ENCODE measurements at places on chromosomes 6 and 20.

DNA sequence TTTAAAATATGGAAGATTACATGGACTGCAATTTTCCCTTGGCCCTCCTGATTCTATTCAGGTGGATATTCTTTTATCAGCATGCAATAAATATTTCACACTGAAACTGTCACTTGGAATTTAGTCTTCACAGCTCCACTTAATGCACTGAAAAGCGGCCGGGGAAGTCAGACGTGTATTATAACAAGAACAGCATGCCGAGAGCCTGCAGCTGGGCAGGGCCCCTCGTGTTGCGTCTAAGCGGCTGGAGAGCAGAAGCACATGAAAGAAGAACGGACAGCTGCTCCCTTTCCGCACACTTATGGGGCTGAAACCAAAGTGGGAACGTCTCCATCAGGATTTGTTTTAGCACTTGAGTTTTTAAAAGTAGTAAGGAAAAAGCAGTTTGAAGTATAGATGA, 57.2 kb downstream of the LYRM4 start:
- DNase-seq = no peak

DNA sequence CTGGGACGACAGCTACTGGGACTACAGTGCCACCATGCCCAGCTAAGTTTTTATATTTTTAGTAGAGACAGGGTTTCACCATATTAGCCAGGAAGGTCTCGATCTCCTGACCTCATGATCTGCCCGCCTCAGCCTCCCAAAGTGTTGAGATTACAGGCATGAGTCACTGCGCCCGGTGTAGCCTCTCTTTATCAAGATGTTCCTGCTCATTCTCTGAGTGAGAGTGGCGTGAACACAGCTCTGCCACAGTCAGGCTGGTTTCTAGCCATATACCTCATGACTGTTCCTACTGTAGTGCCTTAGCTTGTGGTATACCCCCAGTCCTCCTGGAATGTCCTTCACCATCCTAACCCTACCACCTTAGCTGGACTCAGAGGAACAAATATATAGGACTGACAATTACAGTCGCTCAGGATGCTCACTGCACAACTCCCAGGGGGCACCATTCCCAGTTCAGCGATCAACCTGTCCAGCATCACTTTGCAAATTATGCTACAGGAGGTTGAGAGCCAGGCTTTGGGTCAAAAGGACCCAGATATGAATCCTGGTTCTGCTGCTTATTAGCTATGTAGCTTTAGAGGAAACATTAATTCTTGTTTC, 86.3 kb downstream of the CHMP4B start:
- no peak for DNase-seq

DNA sequence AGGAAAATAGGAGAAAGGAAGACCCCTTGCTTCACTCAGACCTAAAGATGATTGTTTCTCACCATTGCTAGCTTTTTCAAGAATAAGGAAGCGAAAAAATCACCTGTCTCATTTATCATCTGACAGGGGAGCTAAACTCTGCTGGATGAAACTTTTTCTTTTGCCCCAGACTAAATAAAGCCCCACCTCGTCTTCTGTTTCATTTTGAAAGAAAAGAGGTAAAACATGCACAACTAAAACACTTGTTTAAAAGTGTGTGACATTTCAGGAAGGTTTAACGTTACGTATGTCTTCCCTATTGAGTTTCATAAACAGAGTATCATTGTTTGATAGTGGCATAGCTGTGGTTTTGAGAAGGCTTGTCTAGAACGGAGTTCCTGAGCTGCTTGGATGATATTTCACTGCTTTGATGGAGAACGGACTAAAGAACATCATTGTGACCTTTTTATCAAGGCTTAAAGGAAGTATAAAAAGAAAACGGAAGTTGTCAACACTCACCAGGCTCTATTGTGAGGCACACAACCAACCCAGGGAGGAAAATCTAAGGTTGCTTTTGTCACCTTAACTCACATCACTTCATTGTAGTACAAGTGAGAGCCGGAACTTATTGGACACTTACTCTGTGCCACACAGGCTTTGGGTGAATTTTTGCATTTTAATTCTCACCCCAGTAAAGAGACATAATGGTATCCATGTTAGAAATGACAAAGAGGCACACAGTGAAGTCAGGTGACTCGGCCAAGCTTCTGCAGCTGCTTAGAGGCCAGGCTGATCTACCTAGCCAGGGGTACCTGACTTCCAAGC, 29.5 kb downstream of the TSHZ2 start:
- DNase-seq = peak; percentile 1

GRCh38 chr6:169700296-169700695, 1.5 kb downstream of the WDR27 start:
- no peak for DNase-seq

DNA sequence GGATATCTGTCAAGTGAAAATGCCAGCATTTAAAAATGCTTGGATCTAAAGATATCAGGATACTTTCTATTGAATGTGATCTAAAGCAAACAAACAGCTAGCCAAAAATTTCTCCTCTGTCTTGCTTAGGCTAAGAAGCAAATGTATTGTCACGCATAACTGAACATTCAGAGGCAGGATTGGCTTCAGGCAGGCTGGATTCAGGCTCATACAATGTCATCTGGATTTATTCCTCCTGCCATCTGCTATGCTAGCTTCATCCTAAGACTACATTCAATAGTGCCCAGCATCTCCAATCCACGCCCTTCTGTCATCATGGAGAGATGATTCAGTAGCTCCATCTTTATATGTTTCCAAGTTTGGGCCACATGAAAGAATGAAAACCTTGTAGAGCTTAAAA, 27.1 kb downstream of the PFDN4 start:
- no peak for DNase-seq

GRCh38 chr6:19298421-19298820, 538.7 kb upstream of the ID4 start:
- DNase-seq = no peak

- no peak for DNase-seq
Measured at GRCh38 chr6:123062670-123063069, 66.6 kb downstream of the CLVS2 start.

DNA sequence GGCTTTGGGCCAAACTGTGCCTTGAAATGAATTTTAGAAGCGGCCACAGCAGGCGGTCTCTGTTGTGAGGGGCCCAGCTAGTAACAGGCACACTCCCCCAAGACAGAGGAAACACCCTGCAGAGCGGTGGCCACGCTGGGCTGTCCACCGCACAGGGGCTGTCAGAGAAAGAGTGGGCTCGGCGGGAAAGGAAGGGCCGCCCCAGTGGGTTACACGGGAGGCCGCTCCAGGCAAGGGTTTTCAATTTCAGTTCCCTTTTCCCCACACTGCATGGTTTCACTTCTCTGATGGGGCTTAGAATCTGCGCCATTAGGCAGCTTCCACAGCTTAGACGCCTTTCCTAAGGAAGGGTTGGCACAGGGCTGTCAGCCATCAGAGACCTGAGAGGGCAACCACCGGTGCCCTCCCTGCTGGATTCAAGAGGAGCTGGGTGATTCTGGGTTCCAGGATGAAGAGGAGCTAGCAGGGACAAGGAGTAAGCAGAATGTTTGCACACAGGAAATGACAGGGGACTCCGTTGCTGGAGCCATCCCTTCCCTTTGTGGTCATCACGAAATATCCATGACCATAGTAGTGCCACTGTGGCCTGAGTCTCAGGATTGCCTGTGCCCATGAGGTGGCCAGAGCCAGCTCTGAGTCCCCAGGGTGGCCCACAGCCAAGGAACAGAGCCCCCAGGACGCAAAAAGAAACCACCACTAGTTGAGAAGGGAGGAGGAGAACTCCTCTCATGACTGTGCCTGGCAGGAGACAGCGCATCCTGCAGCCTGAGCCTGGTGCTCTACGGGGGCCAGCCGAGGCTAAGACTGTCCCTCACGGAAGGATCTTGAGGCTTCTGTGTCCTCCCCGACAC, 282.7 kb downstream of the NRN1 start:
- DNase-seq = peak; percentile 67

GRCh38 chr20:4836935-4837334, 115.2 kb downstream of the PRND start:
- DNase-seq = no peak

DNA sequence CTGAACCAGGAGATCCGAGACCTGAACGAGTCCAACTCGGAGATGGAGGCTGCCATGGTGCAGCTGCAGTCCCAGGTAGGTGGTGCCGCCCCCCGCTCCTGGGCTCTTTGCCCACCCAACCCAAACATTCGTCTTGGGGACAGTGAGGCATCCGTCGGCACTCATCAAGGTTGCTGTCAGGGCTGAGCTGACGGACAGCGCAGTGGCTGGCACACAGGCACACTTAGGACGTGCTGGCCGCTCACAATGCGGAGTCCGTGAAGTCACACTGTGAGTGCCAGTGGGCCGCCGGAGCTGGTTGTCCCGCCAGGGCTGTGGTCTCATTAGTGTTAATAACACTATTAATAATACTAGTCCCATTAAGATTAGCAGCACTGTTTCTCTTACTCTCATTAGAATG, 18.2 kb upstream of the PCMTD2 start:
- no peak for DNase-seq

DNA sequence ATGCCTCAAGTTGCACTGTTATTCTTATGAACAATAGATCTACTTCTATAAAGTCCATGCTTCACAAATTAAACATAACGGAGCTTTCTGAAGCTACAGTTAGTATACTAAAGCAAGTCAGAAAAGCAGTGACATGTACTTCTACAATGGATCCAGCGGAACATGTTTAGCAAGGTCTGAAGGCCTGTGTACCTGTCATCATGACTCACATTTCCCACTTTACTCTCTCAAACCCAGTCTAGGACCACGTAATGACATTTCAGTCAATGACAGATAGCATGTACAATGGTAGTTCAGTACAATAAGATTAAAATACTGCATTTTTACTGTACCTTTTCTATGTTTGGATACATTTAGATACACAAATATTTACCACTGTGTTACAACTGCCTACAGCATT, 132.1 kb downstream of the MMS22L start:
- no peak for DNase-seq

GRCh38 chr6:50586331-50586675, 127.0 kb upstream of the TFAP2D start:
- no peak for DNase-seq

DNA sequence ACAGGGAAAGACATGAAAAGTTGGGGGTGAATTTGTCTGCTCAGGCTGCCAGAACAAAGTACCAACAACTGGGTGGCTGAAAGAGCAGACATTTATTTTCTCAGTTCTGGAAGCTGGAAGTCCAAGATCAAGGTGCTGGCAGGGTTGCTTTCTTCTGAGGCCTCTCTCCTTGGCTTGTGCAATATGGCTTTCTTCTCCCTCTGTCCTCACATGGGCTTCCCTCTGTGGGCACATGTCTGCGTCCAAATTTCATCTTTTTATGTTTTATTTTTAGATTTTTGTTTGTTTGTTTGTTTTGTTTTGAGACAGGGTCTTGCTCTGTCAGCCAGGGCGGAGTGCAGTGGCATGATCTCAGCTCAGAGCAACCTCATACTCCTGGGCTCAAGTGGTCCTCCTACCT, 6.2 kb upstream of the SYNJ2 start:
- DNase-seq = no peak

- DNase-seq = no peak
Measured at GRCh38 chr6:103783329-103783728, 1076.4 kb downstream of the HACE1 start.

DNA sequence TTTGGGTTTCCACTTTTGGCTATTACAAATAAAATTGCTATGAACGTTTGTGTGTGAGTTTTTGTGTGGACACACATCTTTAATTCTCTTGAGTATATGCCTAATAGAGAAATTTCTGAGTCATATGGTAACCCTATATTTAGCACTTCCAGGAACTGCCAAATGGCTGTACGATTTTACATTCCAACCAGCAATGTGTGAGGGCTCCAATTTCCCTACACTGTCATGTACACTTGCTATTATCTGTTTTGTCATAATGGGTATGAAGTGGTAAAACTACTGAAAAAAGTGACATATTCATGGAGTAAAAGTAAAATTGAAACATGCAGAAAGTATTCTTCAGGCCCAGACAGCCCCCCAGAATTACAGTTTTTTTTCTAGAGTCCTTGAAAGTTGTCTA, 59.6 kb upstream of the ESR1 start:
- DNase-seq = no peak

GRCh38 chr6:166786704-166787293, 159.7 kb upstream of the RPS6KA2 start:
- peak; percentile 12 for DNase-seq

- no peak for DNase-seq
Measured at GRCh38 chr20:25280051-25280573, 32.2 kb downstream of the PYGB start.

DNA sequence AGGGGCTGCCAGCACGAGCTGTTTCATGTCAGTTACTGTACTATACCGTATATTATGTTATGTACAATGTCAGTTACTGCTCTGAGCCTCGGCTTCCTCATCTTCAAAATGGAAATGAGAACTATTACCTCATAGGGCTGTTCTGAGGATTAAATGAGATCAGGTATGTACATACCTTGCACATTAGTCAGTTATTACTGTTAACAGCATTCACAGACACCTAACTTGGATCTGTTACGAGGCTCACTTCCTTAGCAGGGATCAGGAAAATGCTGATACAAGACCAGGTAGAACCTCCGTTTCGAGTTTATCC, 69.7 kb upstream of the TBC1D7 start:
- DNase-seq = no peak

DNA sequence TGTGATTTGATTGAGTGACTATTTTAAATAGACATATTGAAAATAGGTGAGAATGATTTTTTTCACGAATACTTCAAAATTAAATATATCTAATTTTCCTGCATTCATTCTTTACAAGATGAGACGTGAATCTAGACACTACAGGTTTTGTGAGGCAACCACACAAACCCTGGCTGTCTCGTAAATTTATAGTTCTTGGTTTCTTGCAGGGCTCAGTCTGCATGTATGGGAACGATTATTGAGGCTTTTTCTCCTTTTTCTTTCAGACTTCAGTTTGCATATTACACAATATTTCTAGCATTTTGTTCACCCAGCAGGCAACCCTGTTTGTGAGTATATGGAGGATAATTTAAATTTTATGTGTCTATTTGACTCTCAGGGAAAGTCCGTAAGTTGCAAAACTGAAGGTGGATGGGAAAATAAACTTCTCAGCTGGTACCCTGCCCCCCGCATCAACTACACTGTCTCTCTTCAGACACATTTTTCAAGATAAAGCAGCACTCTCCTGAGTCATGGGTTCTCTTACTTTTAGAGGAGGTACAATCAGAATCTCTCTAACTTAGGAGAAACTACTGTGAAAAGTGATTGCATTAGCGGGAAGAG, 1349.3 kb downstream of the GRIK2 start:
- no peak for DNase-seq

- DNase-seq = no peak
Measured at GRCh38 chr6:54419885-54420284, 111.6 kb downstream of the TINAG start.

GRCh38 chr6:11774426-11774825, 4.2 kb downstream of the ADTRP start:
- DNase-seq = no peak

DNA sequence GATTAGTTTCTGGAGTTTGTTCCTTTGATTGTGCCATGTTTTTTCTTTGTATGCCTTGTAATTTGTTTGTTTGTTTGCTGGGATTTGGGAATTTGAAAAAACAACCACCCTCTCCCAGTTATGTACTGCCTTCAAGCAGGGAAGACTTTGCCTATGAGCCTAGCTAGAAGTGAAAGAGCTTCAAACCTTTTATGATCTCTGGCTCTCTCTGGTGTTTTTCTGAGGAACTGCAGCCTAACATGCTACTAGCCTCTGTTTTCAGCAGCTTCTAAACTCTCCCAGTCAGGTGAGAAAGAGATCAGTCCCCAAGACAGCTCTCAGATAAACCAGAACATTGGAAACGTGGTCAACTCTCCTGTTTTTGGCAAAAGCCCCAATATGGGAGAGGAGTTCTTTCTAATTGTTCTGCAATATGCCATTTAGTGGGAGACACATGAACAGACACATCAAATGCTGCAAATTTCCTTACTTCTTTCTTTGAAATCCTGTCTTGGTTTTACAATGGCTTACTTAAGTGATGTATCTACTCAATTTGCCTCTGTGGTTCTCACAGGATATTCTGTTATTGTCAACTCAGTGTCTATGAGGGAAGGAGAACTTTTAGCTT, 58.9 kb upstream of the SERINC1 start:
- DNase-seq = peak; percentile 70
